ENCODE measurements at places on chromosomes 11 and 22.
A peak's percentile ranks its signal among the peaks of the same experiment; 100 is the strongest.

- no peak for DNase-seq
Observed at GRCh38 chr11:42709216-42709615, 602.6 kb upstream of the API5 start.

DNA sequence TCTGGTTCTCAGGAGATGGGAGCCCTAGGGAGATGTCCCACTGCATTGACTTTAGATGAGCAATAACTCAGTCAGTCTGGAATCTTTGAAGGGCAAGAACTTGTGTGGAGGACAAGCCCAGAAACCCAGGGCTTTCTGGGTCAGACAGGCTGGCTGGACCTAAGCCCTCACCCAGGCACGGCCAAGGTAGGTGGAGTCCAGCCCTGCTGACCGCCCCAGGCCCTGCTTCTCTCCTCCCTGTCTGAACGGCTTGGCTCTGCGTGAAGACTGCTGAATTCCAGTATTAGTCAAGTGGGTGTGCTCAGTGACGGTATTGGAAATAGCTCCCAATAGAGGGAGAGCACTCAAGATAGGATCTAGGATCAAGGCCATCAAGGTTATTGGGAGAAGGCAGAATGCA is 6.1 kb downstream of the CXCR5 start:
- peak; percentile 35 for DNase-seq

GRCh38 chr11:15770798-15771414 is 585.4 kb downstream of the SOX6 start:
- peak; percentile 62 for DNase-seq

DNA sequence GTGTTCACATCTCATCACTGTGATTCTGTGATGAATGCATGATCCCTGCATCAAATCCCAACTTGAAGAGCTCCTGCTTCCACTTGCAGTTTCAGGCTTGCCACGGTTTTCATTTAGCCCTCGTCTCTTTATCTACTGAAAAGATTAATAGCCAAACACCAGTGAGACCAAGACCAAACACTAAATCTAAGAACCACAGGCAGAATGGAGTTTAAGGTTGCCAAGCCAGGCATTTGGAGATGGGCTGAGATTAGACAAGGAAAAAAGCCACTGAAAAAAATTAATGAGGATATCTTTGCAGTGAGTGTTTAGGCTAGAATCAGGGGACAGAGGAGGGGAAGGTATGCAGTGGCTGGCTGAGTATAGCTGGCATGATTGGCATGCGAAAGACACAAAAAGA is 227.2 kb upstream of the BLID start:
- DNase-seq: no peak

GRCh38 chr11:83194281-83195142 is 1.0 kb downstream of the ANKRD42 start:
- peak; percentile 84 for DNase-seq

DNA sequence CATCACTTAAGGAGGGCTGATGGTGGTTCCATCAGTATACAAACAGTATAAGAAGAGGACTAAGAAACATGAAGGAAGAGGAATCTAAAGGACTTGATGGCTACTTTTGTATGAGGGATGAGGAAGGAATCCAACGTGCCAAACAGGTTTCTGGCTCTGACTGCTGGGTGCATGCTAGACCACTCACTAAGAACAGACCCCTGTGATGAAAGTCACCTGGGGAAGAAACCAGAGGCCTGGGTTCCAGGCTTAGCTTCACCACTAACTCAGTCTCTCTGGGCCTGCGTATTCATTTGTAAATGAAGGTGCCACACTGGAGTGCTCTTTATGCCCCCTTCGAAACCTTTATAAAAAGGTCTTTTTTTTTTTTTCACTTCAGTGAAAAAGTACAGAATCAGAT is 55.1 kb downstream of the AAMDC start:
- DNase-seq: no peak

DNA sequence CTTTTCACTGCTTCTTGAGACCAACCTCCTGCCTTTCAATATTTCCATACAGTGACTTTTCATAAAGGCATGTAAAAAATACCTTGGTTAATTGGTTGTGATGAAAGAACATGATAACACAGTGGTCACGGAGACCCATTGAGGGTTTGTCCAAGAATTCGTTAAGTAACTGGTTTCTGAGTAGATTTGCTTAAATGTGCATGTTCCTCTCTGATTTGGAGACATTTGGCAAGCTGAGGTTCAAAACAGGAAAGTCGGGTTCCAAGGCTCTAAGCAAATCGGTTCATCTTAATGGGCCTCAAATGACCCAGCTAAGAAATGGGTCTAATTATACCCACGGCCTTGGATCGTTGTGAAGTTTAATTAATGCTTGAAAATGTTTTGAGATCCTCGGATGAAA is 36.9 kb upstream of the CCND1 start:
- no peak for DNase-seq

- peak; percentile 92 for DNase-seq
Observed at GRCh38 chr11:46237248-46238077, 40.0 kb upstream of the CREB3L1 start.

DNA sequence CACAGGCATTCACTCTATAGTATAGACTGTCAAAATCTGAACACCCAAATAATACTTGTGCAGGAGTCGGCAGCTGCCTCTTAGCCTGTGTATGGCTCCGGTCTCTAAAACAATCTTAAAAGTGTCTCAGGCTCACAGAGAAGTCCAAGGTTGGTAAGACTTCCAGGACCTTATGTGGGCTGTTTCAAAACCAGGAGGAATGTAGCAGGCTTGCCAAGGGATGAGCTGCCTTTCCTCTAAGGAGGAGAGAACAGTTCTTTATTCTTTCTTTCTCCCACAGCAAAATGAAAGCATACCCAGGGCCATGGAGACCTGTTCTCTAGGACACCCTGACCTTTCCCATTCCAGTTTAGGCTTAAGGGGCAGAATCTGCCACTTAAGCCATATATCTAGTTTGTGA is 176.5 kb downstream of the TRPC6 start:
- no peak for DNase-seq

DNA sequence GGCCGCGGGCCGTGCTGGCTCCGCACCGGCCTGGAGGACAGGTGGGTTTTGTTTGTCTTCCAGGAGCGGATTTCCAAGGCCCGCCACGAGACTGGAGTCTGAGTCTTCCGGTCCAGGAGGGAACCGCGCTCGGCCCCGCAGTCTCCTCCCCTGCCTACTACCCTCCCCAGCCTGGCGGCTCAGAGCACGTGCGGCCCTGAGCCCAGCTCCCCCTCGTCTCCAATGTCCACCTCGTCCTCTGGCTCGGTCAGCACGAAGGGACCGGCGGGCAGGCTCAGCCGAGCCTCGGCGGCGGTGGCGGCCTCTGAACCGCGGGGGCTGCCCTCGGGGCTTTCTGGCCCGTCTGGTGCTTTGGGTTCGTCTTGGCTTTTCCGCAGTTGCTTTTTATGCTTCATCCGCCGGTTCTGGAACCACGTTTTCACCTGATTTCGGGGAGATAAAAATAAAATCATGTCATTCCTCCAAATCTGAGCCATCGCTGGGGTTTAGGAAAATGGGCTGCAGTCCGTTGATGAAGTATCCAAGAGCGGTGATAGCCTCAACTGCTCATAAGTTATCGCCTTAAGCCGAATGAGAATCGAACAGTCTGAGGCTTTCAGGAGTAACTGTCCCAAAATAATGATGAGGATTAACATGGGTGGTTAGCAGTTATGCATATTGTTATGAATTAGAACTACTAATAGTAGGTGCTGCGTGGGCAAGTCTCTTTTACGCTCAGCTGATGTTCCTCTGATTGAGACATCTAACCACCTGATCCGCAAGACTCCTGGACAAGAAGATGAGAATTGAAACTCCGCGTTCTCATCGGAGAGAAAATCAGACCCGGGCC is 4.0 kb downstream of the BSX start:
- DNase-seq: no peak

- no peak for DNase-seq
Observed at GRCh38 chr11:2121227-2122130, 17.7 kb downstream of the IGF2 start.

DNA sequence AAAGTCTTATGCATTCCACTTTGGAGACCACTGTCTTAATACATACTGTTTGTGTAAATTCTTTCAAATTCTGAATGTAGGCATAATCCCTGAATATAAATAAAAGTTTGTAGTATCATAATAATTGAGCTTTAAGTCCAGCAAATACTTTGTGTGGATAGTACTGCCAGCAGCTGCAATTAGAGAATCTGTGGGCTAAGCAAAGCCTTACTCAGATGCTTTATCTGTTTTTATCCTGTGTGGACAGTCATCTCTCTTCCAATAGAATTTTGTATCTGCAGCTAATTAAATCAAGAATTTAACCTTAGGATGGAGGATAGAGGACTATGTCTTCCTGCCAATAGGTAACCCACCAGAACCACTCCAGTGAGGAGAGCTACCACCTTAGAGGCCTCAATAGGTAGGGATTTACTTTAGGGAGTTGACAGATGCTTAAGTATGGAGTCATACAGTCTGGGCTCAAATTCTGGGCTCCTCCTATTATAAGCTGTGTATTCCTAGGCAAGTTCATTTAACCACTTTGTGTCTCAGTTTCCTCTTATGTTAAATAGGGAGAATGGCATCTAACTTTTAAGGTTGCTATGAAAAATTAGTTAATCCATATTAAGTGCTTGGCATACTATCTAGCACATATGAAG is 71.1 kb downstream of the STIM1 start:
- no peak for DNase-seq

DNA sequence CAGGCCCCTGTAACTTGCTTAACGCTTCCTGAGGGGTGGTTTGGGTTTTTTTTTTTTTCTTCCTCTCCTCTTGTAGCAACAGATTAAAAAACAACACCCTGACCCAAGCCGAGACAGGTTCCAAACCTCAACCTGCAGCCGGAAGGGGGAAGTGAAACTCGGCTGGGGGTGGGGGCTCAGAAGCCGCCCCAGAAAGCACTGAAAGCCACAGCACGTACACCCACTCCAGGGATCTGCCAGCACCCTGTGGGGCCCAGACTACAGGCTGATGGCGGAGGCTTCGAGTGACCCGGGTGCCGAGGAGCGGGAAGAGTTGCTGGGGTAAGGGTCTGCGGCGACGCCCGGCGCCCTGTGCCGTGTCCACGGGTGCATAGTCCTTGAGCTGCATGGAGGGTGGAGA is at the start of gene LSP1:
Gene LSP1, plus strand, starts transcription at position 208 of the 400 bp plus-strand sequence. Its CDS starts 61 bp downstream, at position 269.
- DNase-seq: no peak

GRCh38 chr11:33256813-33257159 is 395 bp upstream of the HIPK3 start:
- no peak for DNase-seq

DNA sequence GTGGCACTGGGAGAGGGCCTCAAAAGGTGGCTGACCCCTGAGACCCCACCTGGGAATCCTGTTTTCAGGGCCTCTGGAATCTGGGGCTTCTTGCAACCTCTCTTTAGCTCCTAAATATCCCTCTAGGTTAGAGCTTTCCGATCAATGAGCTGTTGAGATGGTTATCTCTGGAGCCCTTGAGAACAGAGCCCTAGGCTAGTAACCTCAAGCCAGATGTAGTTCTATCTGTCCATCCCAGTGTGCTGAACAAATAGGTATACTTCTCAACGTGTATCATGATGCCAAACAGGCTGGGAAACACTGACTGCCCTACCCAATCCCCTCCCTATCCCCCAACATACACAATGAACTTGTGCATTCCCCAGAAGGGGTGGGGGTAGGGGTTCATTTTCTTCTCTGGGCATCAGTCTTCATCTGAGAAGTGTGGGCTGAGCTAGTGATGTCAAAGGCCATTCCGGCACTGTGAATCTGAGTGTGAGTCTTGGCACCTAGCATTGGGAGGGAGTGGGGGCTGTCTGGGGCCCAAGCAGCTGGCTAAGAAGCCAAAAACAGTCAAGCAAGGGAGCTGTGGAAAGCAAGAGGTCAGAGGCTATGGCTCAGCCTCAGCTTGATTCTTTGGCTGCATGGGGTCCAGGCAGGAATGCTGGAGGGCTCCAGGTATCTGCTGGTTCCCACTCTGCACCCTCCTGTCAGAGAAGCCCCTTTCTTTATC is 17.3 kb downstream of the CD82 start:
- DNase-seq: no peak

DNA sequence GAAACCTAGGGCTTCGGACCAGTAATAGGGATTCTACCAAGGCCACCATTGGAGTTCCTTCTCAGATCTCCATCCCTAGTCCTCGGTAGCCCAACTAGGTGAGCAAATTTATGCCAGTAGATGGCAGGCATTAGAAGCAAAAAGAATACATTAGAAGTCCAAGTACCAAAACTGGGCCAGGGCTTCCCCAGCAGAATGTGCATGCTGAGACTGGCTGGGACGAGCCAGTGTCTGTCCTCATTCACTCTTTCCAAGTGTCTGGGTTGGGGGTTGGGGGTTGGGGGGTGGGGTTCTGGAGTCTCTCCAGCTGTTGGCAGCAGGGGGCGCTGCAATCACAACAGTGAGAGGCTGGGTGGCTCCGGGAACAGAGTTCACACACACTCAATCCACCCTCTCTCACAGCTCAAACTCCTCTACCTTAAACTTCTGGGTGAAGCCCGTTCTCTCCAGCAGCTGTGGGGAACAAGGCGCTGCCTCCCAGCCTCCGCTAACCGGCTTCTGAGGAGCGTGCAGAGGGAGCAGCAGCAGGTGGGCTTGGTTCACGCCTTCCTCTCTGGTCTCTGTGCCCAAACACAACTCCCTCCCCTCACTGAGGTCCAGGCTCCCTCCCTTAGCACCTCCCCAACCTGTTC is 57.5 kb downstream of the BTG4 start:
- DNase-seq: peak; percentile 60

All from fibroblast of pulmonary artery (primary cell).